Activated CD8-positive, alpha-beta T cell treated with anti-CD3 and anti-CD28 coated beads for 36 hours (primary cell): ENCODE measurements at places on chromosomes 12 and 14. TPM values are rescaled to one million over a fixed set of nuclear protein-coding genes. Genes with fewer than 3 reads are reported as not detected.

Gene SRGAP1
- 0.07 TPM for total RNA-seq

Gene PIWIL1
- not detected for total RNA-seq

GRCh38 chr14:22500525-22500924 is 88.5 kb downstream of the DAD1 start:
- DNase-seq, result no peak
- H3K27ac ChIP-seq, result peak overlapping the region; percentile 92
- H3K4me3 ChIP-seq, result peak overlapping the region; percentile 82
- peaks cover 95% of the 10 kb centered on the region for H3K36me3 ChIP-seq

- H3K27ac ChIP-seq, result no peak overlapping the region
- H3K4me3 ChIP-seq, result no peak overlapping the region
- no peaks in the 10 kb centered on the region for H3K36me3 ChIP-seq
- peaks cover 13% of the 10 kb centered on the region for H3K27me3 ChIP-seq
- H3K4me1 ChIP-seq, result peaks cover 3% of the 10 kb centered on the region
These were observed 115.0 kb upstream of the EGLN3 start for GRCh38 chr14:34065690-34066391.

GRCh38 chr12:57119294-57120085 is 8.3 kb upstream of the STAT6 start:
- H3K27ac ChIP-seq, result no peak overlapping the region
- DNase-seq, result no peak
- no peak overlapping the region for H3K4me3 ChIP-seq
- H3K4me1 ChIP-seq, result peaks cover 13% of the 10 kb centered on the region

GRCh38 chr12:76881142-76881541 is 2.3 kb upstream of the CSRP2 start:
- no peak overlapping the region for H3K27ac ChIP-seq
- peaks cover 10% of the 10 kb centered on the region for H3K4me1 ChIP-seq
- no peak overlapping the region for H3K4me3 ChIP-seq
- H3K27me3 ChIP-seq, result peaks cover 53% of the 10 kb centered on the region
- no peaks in the 10 kb centered on the region for H3K36me3 ChIP-seq

DNA sequence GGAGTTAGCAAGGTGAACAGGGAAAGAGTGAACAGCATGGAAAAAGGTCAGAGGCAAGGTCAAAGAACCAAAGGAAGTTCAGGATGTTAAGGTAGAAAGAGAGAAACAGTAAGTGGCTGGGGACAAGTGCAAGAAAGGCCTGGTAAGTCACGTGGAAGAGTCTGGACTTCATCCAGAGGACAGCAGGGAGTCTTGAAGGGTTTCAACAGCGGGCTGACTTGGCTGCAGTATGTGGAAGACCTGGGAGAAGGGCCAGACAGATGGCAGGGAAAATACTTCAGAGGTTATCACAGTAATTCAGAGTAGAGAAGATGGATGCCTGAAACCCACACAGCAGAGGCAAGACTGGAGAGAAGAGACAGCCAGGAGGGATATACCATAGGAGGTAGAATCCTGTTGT is 34.0 kb downstream of the CIT start:
- no peak overlapping the region for H3K4me3 ChIP-seq
- H3K27ac ChIP-seq, result no peak overlapping the region
- H3K27me3 ChIP-seq, result no peaks in the 10 kb centered on the region
- no peak for DNase-seq
- no peaks in the 10 kb centered on the region for H3K4me1 ChIP-seq
